ENCODE measurements at places on chromosomes 7 and 10. TPM values are rescaled to one million over a fixed set of nuclear protein-coding genes. Genes with fewer than 3 reads are reported as not detected.

DNA sequence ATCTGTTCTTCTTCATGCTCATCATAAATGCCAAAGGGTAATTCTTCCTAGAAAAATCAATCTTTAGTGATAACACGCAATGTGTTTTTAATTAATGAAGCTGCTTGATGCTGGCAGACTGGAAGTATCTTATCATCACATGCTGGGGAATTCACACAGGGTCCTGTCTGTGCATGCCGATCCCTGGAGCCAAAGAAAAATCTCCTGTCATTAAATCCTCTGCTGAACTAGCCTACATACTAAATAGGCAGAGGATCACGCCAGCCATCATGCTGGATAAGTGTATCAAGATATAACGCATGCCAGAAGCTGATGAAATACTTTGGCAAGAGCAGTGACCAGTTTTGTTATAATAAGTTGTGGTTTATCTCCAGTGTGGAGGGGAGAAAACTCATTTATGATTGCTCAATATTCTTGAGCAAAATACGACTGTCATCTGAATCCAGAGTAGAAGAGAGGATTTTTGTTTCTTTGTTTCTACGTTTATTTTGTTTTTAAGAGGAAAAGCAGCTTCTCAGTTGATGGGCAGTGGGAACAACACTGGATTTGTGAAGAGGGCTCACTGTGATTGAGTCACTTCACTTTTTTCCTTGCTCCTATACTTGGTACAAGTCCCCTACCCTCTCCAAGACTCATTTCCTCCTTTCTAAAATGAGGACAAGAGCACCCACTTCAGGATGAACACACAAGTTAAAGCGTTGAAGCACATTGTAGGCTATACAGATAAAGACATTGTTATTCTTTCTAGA, 649.1 kb downstream of the TNS3 start:
- peak; percentile 90 for DNase-seq

DNA sequence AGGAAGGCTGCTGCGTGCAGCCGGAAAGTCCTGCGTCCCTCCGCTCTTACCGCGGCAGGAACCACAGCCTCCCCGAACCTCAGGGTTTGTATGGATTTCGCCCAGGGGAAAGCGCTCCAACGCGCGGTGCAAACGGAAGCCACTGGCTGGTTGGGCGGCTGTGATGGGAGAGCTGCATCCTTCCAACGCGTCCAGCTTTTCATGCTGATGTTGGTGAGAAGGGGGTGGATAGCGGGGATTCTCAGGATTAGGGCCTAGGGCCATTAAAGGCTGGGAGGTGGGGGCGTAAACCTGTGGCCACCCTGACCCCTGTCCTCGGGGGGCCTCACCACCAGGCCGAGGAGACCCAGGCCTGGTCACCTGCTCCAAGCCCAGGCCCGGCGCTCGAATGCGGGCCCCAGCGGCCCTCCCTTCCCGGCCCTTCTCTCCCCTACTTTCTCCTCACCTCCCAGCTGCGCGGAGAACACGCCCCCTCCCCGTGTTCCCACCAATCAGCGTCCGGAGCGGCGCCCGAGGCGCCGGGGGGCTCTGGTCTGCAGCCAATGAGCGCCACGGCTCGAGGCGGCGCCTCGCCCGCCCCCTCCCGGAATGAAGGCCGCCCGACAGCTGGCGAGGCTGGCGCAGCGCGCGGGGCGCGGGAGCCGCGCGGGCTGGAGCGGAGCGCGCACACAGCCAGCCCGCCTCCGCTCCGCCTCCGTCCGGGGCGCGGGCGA, 458 bp upstream of the NANOS1 start:
- DNase-seq, result peak; percentile 62

DNA sequence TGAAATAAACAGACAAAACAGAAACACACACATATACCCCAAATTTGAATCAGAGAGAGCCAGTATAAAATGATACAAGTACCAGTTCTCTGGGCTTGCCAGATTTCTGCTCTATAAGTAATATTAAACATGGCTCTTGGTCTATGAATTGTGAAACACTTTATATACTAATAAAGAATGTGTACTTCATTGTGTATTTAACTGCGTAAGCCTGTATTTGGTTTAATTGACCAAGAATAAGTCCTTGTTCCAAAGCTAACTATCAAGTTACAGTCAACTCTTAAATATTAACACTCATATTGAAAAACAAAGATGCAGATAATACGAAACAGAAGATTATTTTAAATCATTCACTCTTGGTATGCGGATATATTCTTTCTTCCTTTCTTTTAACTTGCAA, 8.7 kb downstream of the FGFR2 start:
- no peak for DNase-seq

GRCh38 chr10:11504566-11505285, 106.7 kb downstream of the USP6NL start:
- no peak for DNase-seq

DNA sequence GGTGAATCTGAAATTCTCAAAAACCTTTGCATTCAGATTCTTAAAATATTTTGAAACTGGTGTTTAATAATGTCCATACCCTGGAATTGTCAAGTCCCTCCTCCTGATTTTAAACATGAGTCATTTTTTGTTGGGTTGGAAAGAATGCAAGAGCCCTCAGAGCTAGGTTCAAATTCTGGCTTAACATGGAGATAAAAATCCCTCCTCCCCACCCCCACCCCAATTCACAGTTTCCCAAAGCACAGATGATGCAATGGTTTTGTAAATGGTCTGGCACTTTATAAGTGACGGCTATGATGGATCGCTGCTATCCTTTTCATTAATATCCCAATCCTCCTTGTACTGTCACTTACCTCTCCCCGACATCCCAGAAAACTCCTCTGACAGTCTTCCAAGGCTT, 332.8 kb downstream of the PLXNA4 start:
- DNase-seq, result peak; percentile 39

Gene CEP41
- 32.0 TPM for total RNA-seq

GRCh38 chr7:25967278-25968204, 184.5 kb upstream of the NFE2L3 start:
- DNase-seq, result no peak

Data from M059J (cell line).